Melanocyte of skin (primary cell): ENCODE measurements at places on chromosomes 3 and 15. TPM values are rescaled to one million over a fixed set of nuclear protein-coding genes. Genes with fewer than 3 reads are reported as not detected.

MYNN gene
- 15.9 and 16.0 TPM in 2 replicates for total RNA-seq

CAPN3 gene
- 430 and 556 TPM in 2 replicates for total RNA-seq

CYP1A2 gene
- under 0.01 TPM in 1 of 2 replicates, not detected in the other for total RNA-seq

KCNMB2 gene
- total RNA-seq, result not detected in 2 replicates

CEP97 gene
- total RNA-seq, result 25.4 and 29.3 TPM in 2 replicates

RTP1 gene
- total RNA-seq, result not detected in 2 replicates

ZNF774 gene
- total RNA-seq, result 0.77 and 1.00 TPM in 2 replicates

FBXL22 gene
- not detected in 2 replicates for total RNA-seq

GOLGA8T gene
- not detected in 2 replicates for total RNA-seq

SLC28A2 gene
- not detected in 2 replicates for total RNA-seq

PDZRN3 gene
- 35.8 and 49.4 TPM in 2 replicates for total RNA-seq

UNC13C gene
- total RNA-seq, result under 0.01 TPM in 1 of 2 replicates, not detected in the other

LDHAL6B gene
- total RNA-seq, result not detected in 2 replicates

CAMK2N2 gene
- 0.36 and 0.69 TPM in 2 replicates for total RNA-seq

ADAMTSL3 gene
- under 0.01 TPM in 1 of 2 replicates, not detected in the other for total RNA-seq

EIF3J gene
- 46.6 and 60.3 TPM in 2 replicates for total RNA-seq

HTR3E gene
- not detected in 2 replicates for total RNA-seq

CCDC39 gene
- not detected in 2 replicates for total RNA-seq

GOLGA8K gene
- total RNA-seq, result under 0.01 and 0.73 TPM in 2 replicates

CRABP1 gene
- not detected in 2 replicates for total RNA-seq

NGLY1 gene
- 17.6 and 28.4 TPM in 2 replicates for total RNA-seq

IFRD2 gene
- total RNA-seq, result 63.7 and 67.2 TPM in 2 replicates

FXR1 gene
- total RNA-seq, result 103 and 136 TPM in 2 replicates

INTS14 gene
- total RNA-seq, result 53.3 and 54.6 TPM in 2 replicates

OTOL1 gene
- not detected in 2 replicates for total RNA-seq

PP2D1 gene
- total RNA-seq, result not detected in 2 replicates

MINAR1 gene
- 1.00 and 1.7 TPM in 2 replicates for total RNA-seq

CADPS gene
- 1.4 and 5.8 TPM in 2 replicates for total RNA-seq

C3orf49 gene
- total RNA-seq, result not detected in 2 replicates

ADAMTS17 gene
- total RNA-seq, result 0.34 and 0.36 TPM in 2 replicates

GANC gene
- total RNA-seq, result 38.9 and 48.0 TPM in 2 replicates

MYL3 gene
- total RNA-seq, result not detected in 2 replicates

PPM1L gene
- 4.5 and 8.4 TPM in 2 replicates for total RNA-seq

CSTA gene
- total RNA-seq, result 0.34 TPM in 1 of 2 replicates, not detected in the other

ANKUB1 gene
- total RNA-seq, result not detected in 2 replicates

UQCC5 gene
- total RNA-seq, result 8.7 and 16.5 TPM in 2 replicates

SLC24A5 gene
- total RNA-seq, result 668 and 789 TPM in 2 replicates

PRSS50 gene
- total RNA-seq, result not detected in 2 replicates

ARRDC4 gene
- 38.5 and 40.3 TPM in 2 replicates for total RNA-seq

C3orf52 gene
- total RNA-seq, result 6.5 and 12.4 TPM in 2 replicates

NPAP1 gene
- total RNA-seq, result not detected in 2 replicates

LRRC31 gene
- not detected in 2 replicates for total RNA-seq

TICRR gene
- total RNA-seq, result 11.9 and 12.0 TPM in 2 replicates

DUOXA1 gene
- not detected in 2 replicates for total RNA-seq

ACKR2 gene
- total RNA-seq, result not detected in 2 replicates

WDR72 gene
- 3.4 and 4.0 TPM in 2 replicates for total RNA-seq

ARHGEF3 gene
- total RNA-seq, result 4.5 and 5.8 TPM in 2 replicates

CPNE9 gene
- total RNA-seq, result not detected in 2 replicates

MAPKAPK3 gene
- total RNA-seq, result 61.9 and 66.9 TPM in 2 replicates

SOX2 gene
- total RNA-seq, result 0.33 and 5.2 TPM in 2 replicates

MCTP2 gene
- total RNA-seq, result 13.8 and 19.3 TPM in 2 replicates

PRICKLE2 gene
- 13.0 and 13.1 TPM in 2 replicates for total RNA-seq
